ENCODE measurements at places on chromosomes 11 and 22.

- DNase-seq: no peak
These were observed 18.1 kb upstream of the DKK3 start for GRCh38 chr11:12026331-12027211.

- no peak for DNase-seq
These were observed 1.2 kb upstream of the CERK start for GRCh38 chr22:46739094-46739870.

- DNase-seq: no peak
These were observed 23.2 kb downstream of the COMMD9 start for GRCh38 chr11:36265793-36266628.

GRCh38 chr11:9222654-9223053, 42.5 kb downstream of the DENND5A start:
- DNase-seq: no peak

DNA sequence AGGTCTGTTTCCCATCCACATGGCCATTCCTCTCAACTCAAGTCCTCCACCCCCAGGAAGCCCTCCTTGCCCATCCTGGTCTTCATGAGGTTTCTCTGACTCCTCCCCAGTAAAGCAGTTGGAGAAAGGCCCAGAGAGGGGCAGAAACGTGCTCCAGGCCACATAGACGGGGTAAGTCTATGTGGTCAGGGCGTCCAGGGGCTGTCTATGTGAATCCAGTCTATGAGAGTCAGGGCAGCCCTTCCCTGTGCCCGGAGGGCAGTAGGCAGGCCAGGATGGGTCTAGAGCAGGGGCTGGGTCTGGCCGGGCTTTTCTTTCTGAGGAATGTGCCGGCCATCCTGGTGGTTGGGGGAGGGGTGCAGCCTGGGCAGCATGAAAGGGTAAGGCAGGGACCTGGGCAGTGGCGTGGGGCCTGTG, 11.7 kb downstream of the GUCD1 start:
- no peak for DNase-seq

DNA sequence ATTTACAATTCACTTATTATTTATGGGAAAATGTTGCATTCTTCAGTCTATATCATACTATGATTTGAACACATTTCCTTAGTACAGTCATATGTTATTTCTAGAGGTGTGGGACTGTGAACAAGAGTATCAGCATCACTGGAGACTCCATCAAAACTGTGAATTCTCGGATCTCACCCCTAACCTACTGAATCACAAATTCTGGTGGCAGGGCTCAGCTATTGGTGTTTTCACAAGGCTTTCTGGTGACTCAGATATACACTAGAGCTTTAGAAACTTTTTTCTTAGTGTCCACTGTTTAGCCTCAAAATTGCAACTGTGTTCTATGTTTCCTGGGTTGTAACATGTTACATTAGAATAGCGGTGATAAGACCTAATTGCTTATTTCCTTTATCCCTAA, 352.9 kb upstream of the DDI1 start:
- no peak for DNase-seq
